Activated naive CD8-positive, alpha-beta T cell treated with anti-CD3 and anti-CD28 coated beads for 36 hours (primary cell): ENCODE measurements at places on chromosomes 16 and 17. TPM values are rescaled to one million over a fixed set of nuclear protein-coding genes. Genes with fewer than 3 reads are reported as not detected.
A peak's percentile ranks its signal among the peaks of the same experiment; 100 is the strongest.

Gene CCDC57
- total RNA-seq = 65.1 TPM

Gene GGT6
- total RNA-seq = not detected

Gene NDUFAF8
- 97.2 TPM for total RNA-seq

Gene MFAP4
- total RNA-seq = 0.41 TPM

Gene ZACN
- total RNA-seq = 3.7 TPM

Gene MGAT5B
- 0.12 TPM for total RNA-seq

DNA sequence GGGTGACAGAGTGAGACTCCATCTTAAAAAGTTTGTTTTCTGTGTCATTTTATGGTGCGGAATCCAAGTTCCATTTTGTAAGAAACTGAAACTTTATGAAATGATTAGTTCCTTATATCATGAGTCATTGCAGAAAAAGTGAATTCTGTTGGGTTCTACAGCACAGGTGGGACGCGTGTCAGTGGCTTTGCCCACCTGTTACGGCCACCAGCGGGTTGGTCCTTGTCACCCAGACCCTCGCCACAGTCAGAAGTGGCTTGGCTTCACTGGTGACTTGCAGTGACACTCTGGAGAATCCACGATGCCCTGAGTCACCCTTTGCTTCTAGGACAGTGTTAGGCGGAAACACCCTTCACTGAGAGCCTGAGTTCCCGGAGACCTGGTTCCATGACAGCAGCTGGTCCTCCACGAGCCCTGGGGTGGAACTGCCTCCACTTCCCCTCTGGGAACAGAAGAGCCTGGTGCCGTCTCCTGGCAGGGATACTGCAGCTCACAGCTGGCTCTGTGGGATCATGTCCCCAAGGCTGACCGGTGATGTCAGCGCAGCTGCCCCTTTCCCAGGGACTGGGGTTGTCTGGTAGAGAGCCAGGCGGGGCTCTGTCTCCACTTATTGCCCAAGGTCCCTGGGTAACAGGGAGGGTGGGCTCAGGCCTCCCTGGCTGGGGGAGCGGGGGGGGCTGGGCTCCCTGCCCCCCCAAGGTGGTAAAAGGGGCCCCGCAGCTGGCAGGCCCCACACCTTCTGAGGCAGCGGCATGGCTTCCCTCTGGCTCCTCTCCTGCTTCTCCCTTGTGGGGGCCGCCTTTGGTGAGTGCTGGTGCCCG lies at the start of gene CTRB1:
CTRB1 (plus strand) TSS at position 733 of the 821 bp plus-strand sequence; CDS start at position 753, 20 bp downstream.
- DNase-seq = peak; percentile 51
- no peaks in the 10 kb centered on the region for H3K36me3 ChIP-seq
- peak within 1 kb of the TSS; percentile 80 for H3K27ac ChIP-seq
- H3K27me3 ChIP-seq = no peaks in the 10 kb centered on the region
- H3K4me3 ChIP-seq = peak within 1 kb of the TSS; percentile 51

DNA sequence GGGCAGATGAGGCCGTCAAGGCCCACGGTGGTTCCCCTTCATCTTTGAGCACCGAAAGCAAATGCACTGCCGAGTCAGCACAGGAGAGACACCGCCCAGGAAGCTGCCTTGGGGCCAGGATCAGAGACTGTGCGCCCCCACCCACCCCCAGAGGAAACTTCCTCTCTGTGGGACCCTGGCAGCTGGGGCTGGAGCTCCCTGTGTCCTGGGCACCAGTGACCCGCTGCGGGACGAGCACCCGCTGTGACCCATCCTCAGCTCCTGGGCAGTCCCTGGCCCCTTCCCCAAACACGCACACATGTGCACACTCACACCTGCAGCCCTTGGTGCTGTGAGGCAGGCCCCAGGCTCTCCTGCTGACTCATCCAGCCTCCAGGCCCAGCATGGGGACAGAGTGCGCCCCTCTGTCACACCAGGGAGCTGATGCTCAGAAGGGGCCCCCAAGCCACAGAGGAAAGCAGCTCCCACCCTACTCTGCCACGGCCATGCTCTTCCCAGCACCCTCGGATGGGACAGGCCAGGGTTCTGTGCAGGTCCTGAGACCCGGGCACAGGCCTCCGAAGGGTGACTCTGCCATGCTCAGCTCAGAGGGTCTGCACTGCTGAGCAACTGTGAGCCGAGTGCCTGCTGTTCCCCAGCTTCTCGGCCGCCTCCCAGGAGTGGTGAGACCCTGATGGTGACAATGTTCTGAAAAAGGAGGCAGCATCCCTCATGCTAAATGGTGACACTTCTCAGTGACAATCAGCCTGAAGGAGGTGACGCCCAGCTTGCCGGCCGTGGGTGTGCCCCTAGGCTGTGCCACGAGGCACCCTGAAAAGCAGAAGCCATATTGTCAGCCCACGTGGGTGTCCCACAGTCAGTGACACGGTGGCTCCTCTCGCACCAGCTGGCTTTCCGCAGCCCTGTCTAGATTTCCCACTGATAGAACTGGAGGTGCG lies 3.6 kb downstream of the PIEZO1 start:
- peak; percentile 70 for DNase-seq
- H3K4me1 ChIP-seq = peaks cover 38% of the 10 kb centered on the region
- peak overlapping the region; percentile 71 for H3K27ac ChIP-seq
- peak overlapping the region; percentile 86 for H3K4me3 ChIP-seq
- no peaks in the 10 kb centered on the region for H3K36me3 ChIP-seq

- no peaks in the 10 kb centered on the region for H3K27me3 ChIP-seq
- H3K4me3 ChIP-seq = no peak overlapping the region
- no peak overlapping the region for H3K27ac ChIP-seq
- H3K4me1 ChIP-seq = peaks cover 6% of the 10 kb centered on the region
- H3K36me3 ChIP-seq = peaks cover 24% of the 10 kb centered on the region
Measured at GRCh38 chr17:7590743-7591142, 849 bp upstream of the SOX15 start.

GRCh38 chr17:48047113-48047740 lies 932 bp upstream of the NFE2L1 start:
- H3K36me3 ChIP-seq = peaks cover 51% of the 10 kb centered on the region
- DNase-seq = no peak
- H3K4me1 ChIP-seq = peaks cover 48% of the 10 kb centered on the region
- peak overlapping the region; percentile 99 for H3K4me3 ChIP-seq

DNA sequence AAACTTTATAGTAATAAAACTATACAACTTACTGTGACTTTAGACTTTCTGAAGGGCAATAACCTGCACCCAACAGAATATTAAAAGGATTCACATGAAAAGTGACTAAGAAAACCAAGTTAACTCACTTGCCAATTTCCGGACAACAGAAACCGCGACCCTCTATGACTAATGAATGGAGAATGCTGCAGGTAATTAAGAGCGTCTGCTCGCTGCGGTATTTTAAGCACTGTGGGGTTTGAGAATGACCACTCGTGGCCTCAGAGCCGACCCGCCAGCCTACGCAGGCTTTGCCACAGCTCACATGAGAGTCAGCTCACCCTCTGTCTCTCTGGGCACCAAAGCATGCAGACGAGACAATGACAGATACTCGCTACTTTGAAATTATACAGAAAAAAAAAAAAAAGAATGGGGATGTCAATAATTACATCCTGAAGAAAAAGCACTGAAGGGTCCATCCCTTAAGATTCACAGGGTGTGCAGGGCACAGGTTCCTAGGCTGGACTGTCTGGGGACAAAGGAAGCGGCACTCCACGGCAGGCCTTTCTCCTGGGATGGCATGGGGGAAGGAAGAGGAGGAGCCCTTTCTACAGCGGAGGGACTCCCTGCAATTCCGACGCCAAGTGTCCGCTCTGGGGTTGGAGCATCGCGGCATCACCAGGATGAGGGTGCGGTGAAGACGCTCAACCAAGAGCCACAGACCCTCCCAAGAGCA lies 35.0 kb downstream of the ZCCHC14 start:
- H3K27ac ChIP-seq = peak overlapping the region; percentile 69
- H3K36me3 ChIP-seq = peaks cover 7% of the 10 kb centered on the region
- peak; percentile 35 for DNase-seq

GRCh38 chr16:46916980-46917379 lies 32.8 kb downstream of the GPT2 start:
- no peak overlapping the region for H3K27ac ChIP-seq
- H3K4me1 ChIP-seq = no peaks in the 10 kb centered on the region
- peaks cover 21% of the 10 kb centered on the region for H3K36me3 ChIP-seq
- no peaks in the 10 kb centered on the region for H3K27me3 ChIP-seq
- no peak for DNase-seq
- H3K4me3 ChIP-seq = no peak overlapping the region

DNA sequence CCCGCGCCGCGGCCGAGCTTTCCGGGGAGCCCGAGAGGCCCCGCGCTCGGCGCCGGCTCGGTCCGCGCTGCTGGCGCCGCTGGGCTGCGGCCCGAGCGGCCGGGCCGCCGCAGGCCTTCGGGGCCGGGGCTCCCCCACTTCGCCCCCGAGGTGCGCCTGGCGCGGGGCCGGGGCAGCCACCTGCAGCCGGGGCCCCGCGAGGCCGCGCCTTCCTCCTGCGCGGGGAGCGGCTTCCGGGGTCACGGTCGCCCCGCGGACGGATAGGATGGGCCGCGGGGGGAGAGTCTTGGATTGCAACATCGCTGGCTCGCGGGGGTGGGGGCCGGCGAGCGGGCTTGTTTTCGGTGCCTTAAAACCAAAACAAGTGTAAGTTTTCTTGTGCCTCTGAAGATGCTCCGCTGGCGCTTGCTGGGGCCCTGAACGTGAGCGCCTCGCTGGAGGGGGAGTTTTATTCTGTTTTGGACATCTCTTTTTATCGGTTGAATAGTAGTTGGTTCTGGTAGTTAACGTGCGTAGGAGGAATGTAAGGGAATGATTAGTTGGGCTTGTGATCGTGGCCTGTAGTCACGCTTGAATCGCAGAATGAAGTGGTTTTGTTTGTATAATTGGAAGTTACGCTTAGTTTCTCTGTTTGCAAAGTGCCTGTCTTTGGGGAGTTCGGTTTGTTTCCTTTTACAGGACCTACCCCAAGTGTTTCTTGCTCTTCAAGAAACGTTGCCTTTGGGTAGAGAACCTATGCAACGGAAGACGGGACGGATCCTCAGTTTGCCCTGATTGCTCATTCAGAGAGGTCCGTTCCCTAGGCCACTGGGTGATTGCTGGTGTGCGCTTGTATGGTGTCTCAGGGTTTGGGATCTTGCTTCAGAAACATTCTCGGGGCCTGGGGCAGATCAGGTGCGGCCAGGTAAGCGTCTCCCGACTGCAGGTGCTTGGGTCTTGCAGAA lies 724 bp downstream of the UBE2I start:
- H3K4me1 ChIP-seq = peaks cover 27% of the 10 kb centered on the region
- H3K4me3 ChIP-seq = peak overlapping the region; percentile 96
- peaks cover 20% of the 10 kb centered on the region for H3K36me3 ChIP-seq
- H3K27ac ChIP-seq = peak overlapping the region; percentile 94

GRCh38 chr16:89187770-89188392 lies 12.5 kb downstream of the SLC22A31 start:
- H3K4me1 ChIP-seq = peaks cover 3% of the 10 kb centered on the region
- H3K27me3 ChIP-seq = no peaks in the 10 kb centered on the region
- no peak for DNase-seq
- H3K4me3 ChIP-seq = no peak overlapping the region

GRCh38 chr17:75893305-75894048 lies 3.3 kb downstream of the TRIM65 start:
- no peaks in the 10 kb centered on the region for H3K27me3 ChIP-seq
- H3K4me1 ChIP-seq = peaks cover 26% of the 10 kb centered on the region
- DNase-seq = no peak
- H3K27ac ChIP-seq = peak overlapping the region; percentile 72

GRCh38 chr17:11707586-11707985 lies 109.3 kb downstream of the DNAH9 start:
- no peak for DNase-seq
- no peak overlapping the region for H3K27ac ChIP-seq
- no peaks in the 10 kb centered on the region for H3K27me3 ChIP-seq
- no peaks in the 10 kb centered on the region for H3K4me1 ChIP-seq
- no peak overlapping the region for H3K4me3 ChIP-seq

DNA sequence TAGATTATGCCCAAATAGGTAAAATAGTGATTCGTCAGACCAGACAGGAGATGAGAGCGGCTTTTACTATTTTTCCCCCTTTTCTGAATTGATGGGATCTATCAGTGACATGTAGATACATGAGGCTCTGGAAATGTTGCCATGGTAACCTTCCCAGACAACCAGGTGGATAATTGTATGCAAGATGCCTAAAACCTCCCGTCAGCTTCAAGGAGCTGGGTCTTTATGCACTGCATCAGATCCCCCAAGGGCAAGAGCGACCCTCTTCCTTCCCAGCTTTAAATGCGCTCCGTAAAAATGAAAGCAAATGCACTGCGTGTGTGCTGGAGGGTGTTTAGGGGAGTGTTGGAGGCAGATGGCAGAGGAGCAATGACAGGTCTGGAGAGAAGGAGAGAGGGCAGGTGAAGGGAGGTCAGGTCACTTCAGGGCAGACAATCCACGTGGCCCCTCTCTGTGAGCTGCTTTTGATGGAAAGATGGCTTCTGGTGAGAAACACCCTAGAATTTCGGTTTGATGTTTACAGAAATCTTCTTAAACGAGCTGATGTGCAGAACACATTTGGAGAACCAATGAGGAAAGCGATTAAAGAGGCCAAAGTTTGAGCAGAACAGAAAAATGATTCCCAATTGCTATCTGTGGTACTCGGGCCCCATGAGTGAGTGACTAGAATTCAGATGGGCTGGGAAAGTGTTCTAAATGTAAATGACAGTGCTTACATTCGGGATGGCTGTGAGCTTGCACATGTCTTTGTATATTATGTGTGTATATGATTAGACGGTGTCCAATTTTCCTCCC lies 461.7 kb upstream of the HSBP1 start:
- no peak overlapping the region for H3K4me3 ChIP-seq
- H3K27me3 ChIP-seq = no peaks in the 10 kb centered on the region
- H3K4me1 ChIP-seq = no peaks in the 10 kb centered on the region
- H3K36me3 ChIP-seq = no peaks in the 10 kb centered on the region
- DNase-seq = no peak

- no peak for DNase-seq
- H3K4me1 ChIP-seq = peaks cover 31% of the 10 kb centered on the region
Measured at GRCh38 chr16:14491861-14492529, 138.1 kb downstream of the PARN start.

GRCh38 chr16:2095315-2095853 lies 40.3 kb downstream of the PKD1 start:
- H3K36me3 ChIP-seq = no peaks in the 10 kb centered on the region
- no peaks in the 10 kb centered on the region for H3K4me1 ChIP-seq
- no peaks in the 10 kb centered on the region for H3K27me3 ChIP-seq
- H3K27ac ChIP-seq = no peak overlapping the region
- no peak for DNase-seq
- no peak overlapping the region for H3K4me3 ChIP-seq

DNA sequence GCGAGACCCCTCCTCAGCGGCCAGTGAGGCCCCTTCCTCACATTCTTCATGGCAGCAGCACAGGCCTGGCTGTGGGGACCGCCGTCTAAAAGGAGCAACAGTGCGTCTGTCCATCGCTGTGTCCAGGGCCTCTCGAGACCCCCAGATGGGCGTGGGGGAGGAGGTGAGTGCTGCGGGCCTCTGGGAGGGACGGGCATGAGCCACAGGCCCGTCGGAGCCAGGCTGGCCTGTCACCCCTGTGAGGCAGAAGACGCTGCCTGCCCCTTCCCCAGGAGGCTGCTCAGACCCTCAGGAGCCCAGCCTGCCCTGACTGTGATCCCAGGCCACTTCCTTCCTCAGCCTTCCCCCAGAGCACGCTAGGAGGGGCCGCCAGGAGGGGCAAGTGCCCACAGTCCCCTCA lies 2.1 kb upstream of the PYCR1 start:
- no peak overlapping the region for H3K4me3 ChIP-seq
- peaks cover 9% of the 10 kb centered on the region for H3K36me3 ChIP-seq
- peaks cover 9% of the 10 kb centered on the region for H3K4me1 ChIP-seq
- DNase-seq = no peak
- H3K27me3 ChIP-seq = peaks cover 22% of the 10 kb centered on the region
